ENCODE measurements at places on chromosomes 2 and 18. TPM values are rescaled to one million over a fixed set of nuclear protein-coding genes. Genes with fewer than 3 reads are reported as not detected.
A peak's percentile ranks its signal among the peaks of the same experiment; 100 is the strongest.

Gene CKAP2L
- total RNA-seq: 1.0 TPM

Gene DPP10
- total RNA-seq: not detected

Gene DAW1
- total RNA-seq: 0.66 TPM

Gene COA5
- total RNA-seq: 37.3 TPM

Gene CD8A
- total RNA-seq: 5.6 TPM

Gene BMP10
- not detected for total RNA-seq

Gene SFXN5
- total RNA-seq: 14.4 TPM

Gene ALK
- 0.17 TPM for total RNA-seq

Gene PHOSPHO2
- total RNA-seq: 3.7 TPM

- DNase-seq: no peak
Observed at GRCh38 chr2:68717305-68717661, 17.3 kb upstream of the ARHGAP25 start.

DNA sequence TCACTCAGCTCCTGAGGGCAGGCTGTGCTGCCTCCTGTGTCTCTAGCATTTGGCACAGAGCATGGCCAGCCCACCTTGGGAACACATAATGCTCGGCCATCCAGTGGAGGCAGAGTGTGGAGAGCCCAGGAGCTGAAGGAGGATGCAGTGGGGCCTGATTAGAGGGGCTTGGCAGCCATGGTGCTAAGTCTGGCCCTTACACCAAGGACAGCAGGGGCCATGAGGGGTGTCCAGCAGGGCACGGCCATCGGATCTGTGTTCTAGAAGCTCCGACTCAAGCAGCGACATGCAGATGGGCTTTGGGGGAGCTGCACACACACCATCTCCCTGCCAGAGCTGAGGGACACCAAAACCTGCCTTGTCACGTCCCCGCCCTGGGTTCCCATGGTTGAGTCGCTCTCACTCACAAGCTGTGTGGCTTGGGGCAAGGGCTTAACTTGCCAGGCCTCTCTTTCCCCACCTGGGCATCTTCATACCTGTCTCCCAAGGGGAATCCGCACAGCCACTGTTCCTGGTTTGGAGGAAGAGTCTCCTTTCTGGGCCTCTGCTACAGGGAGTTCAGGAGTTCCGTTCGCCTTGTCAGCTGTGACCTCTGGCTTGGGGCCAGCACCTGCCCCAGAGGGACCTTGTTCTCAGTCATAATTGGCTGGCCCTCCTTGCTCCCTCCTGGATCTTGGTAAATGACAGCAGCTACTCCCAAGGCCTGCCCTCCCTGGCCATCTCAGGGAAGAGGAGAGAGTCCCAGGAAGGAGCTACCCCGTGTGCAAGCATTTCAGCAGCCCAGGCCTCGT, 1.3 kb upstream of the TOGARAM2 start:
- peak; percentile 34 for DNase-seq

GRCh38 chr2:71045865-71046548, 22.4 kb upstream of the NAGK start:
- no peak for DNase-seq

GRCh38 chr2:112542984-112543661, 858 bp downstream of the POLR1B start:
- no peak for DNase-seq

GRCh38 chr18:22609642-22610041, 191.9 kb upstream of the CTAGE1 start:
- no peak for DNase-seq

DNA sequence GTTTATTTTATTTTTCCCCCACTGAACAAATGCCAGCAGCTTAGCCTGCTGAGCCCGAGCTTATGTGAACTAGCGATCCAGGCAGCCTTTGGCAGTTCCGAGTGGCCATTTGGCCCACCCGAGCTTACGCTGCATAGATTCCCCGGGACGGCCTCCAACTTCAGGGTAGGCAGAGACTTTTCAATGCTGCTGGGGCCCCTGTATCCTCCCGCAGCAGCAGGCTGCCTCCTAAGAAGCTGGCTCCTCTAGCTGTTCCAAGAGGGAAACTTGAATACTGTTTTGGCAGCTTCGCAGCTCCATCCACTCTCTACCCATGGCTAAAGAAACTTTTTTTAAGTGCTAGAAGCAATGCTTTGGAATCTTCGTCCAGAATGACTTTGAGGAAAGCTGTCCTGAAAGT, 295.2 kb downstream of the SS18 start:
- no peak for DNase-seq

DNA sequence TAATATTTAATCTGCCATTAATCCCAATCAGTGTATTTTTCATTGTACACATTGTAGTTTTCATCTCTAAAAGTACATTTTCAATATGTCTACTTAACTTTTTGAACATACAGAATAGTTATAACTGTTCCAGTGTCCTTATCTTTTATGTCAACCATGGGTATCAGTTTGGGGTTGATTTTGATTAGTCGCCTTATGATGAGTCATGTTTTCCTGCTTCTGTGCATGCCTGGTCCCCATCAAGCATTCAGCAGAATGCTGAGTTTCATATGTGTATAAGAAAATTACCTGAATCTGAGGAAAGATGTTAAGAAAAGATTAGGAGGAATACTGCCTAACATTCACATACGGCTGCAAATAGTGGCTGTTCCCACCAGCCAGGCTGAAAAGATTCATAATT, 17.7 kb downstream of the SPDYA start:
- DNase-seq: no peak

DNA sequence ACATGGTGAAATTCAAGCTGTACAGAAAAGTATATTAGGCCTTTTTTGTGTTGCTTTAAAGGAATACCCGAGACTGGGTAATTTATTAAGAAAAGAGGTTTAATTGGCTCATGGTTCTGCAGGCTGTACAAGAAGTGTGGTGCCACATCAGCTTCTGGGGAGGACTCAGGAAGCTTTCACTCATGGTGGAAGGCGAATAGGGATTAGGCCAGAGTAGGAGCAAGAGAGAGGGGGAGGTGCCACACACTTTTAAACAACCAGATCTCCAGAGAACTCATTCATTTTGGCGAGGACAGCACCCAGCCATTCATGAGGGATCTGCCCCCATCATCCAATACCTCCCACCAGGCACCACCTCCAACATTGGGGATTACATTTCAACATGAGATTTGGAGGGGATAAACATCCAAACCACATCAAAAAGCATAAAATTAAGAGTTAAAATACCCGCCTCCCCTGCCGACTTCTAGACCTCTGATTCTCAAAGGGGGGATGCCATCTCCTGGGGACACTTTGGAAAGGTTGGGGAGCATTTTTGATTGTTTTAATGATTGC, 15.1 kb upstream of the LIPG start:
- DNase-seq: no peak

DNA sequence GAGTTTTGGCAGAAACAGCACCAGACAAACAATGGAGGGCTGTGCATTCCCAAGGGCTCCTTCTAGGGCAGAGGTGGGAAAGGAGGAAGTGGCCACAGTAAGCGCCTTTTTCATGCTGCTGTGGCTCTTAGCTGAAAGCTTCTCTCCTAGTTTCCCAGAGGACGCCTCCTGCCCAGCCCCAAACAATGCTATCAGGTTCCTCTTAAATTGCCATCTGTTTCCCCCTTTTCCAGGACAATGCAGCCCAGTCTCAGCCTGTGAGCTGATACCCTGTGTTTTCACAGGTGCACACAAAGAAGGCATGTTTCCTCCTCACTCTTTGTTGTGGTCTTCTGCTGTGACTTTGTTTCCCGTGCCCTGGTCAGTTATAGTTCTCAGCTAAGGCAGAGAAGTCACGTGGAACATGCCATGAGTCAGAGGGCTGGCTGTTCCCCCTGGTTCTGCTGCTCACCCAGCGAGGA, 5.4 kb upstream of the FAM124B start:
- DNase-seq: no peak

DNA sequence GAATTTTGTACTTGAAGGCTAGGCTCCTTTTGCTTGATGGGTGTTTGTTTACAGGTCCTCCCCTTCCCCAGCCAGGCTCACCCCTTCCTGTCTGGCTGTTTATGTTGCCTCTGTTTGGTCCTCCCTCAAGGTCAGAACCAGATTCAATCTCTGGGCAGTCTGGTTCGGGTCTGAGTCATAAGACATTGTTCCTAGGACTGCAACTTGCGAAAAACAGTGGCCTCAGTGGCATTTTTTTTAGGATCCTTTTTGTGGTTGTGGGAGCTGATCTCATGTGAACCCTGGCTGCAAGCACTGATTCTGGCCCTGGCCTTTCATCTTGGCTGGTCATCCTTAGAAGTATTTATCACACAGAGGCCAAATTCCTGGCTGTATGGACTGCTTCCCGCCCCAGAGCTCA, 370.4 kb downstream of the CLIP4 start:
- DNase-seq: no peak

DNA sequence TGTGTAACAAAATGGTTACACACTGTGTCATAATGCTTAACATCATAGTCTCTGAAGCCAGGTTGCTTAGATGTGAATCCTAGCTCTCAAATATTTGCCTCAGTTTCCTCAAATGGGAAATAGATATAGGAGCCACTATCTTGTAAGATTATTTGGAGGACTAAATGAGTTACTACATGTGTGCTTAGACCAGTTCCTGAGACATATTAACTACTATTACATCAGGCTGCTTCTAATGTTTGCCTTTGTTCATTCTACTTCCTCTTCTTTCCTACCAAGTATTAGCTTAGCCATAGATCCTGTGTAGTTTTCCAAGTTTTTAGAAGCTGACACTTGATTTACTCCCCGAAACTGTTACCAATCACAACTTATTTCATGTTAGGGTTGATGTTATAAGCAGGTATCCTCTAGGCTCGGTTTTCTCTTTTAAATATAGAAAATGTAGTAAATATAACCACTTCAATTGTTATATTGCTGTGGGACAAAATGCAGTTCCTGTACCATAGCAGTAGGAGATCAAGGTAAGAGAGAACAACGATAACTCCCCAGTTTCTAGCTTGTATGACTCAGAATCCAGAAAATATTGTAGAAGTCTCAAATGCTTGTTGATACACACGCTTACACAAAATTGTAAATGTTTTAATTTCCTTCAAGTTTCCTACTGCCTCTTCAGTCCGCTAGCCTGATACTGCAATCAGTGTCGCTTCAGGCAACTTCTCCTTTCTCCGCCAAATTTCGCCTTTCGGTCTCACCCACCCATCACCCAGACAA, 751 bp upstream of the DNAJC10 start:
- DNase-seq: no peak

- no peak for DNase-seq
Observed at GRCh38 chr2:48209214-48209885, 303.1 kb upstream of the FBXO11 start.

DNA sequence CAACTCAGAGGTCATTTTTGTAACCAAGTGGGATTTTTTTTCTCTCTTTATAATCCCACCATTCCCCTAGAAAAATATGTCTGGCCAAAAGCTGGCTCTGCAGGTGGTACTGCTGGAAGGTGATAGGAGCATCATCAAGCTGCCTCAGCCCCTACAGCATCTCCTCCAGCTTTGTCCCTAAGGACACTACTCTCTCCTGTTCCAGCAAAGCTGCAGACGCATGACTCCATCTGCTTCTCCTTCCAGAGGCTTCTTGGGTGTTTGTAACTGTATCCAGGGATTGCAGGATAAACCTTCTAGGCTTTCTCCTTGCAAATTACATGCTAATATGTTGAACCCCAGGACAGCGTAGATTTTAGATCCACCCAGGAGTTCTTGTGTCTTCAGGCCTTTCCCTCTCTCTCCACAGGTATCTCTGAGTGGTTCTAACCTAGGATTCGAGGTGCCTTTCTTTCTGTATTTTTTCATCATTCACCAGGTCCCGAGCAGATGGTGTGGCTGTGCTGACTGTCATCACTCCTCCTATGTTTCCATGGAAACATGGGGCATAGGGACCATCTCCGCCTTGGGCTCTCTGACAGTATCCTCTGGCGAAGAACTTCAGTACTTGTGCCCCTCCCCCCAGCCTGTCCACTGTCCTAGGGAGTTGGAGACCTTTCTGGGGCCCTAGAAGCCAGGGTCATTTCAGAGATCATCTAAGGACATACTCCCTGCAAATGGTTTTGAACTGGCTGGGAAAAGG, 34.3 kb downstream of the AFF3 start:
- no peak for DNase-seq

All from upper lobe of left lung (tissue), 6 donors.